ENCODE measurements at places on chromosomes 3 and 15. TPM values are rescaled to one million over a fixed set of nuclear protein-coding genes. Genes with fewer than 3 reads are reported as not detected.

- no peak for DNase-seq
Observed at GRCh38 chr3:175381685-175382084, 522.6 kb downstream of the NAALADL2 start.

DNA sequence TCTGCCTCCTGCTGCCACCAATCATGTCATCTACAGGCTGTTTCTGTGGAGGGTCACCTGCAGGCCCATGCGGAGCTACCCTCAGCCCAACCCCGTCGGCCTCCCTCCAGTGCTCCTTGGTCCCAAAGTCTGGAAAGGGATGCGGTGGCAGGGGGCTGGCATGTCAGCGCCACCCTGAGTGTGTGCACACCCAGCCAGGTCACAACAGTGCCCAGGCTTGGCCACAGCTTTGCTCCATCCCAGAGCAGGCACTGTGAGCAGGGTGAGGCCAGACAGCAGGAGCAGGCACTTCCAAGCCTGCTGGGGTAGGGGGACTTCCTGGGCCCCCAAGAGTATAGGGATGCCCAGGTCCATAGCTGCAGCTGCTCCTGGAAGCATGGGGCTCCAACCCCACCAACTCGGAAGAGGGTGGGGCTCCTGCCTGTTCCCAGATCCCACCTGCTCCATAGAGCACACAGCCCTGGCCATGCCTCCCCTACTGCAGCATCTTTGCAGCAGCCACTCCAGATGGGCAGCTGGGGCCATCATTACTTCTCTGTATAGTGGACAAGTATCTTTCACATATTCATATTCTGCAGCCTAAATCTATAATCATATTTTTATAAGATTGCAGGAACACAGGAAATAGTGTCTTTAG lies 109.3 kb downstream of the CBLB start:
- no peak for DNase-seq

- DNase-seq = peak; percentile 97
Observed at GRCh38 chr15:45454814-45455213, 67.7 kb downstream of the SLC30A4 start.

DNA sequence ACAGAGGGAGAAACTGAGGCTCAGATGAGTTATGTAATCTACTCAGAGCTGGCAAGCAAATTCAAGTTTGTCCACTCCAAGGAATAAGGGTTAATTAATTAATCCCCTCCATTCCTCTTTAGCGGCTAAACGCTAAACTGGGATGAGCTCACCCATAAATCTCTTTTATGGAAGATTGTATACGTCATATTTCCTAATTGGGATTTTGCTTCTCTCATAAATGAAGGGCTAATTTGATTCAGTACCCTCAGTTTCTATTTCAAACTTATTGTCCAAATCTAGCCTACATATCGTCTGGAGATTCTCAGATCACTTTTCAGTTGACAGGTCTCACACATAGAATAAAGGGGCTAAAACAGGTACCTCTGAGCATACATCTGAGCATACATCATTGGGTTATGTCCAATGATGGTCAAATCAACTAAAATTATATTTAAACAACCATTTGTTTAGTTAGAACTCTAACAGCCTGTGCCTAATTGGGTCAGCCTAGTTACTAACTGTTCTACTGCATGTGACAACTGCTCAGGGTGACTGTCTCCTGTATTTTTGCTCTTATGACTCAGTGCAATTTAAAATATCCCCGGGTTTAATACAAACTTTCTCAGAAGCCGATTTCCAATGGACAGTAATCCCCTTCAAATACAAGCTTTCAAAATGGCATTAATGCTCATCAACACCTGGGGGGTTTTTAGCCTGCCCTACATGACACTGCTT lies 57.6 kb upstream of the PLXND1 start:
- no peak for DNase-seq

Gene TRIM71
- 17.2 TPM for total RNA-seq

DNA sequence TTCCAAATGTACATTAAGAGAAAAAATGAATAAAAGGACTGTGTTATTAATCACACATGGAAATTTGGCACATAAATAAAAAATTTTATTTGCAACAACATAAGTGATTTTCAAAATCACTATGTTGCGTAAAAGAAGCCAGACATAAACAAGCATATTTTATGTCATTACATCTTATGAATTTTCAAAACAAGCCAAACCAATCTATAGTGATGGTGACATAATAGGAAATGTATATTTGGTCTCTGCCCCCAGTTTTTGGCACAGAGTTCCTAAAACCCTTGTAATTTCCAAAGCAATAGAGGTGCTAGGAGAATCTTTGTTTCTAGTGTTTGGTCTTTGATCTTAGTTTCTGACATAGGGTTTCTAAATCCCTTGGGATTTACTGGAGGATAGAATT lies 543.3 kb downstream of the ZBBX start:
- no peak for DNase-seq

Gene PLCB2
- 1.7 TPM for total RNA-seq

Gene RAB6B
- total RNA-seq = 60.5 TPM

Gene TIPIN
- 3.9 TPM for total RNA-seq

GRCh38 chr15:36133742-36134141 lies 445.7 kb upstream of the CDIN1 start:
- DNase-seq = no peak

Gene ITIH4
- 2.8 TPM for total RNA-seq

Gene STARD9
- 6.4 TPM for total RNA-seq

GRCh38 chr15:67170143-67170925 lies 84.1 kb downstream of the AAGAB start:
- no peak for DNase-seq

Gene ACKR4
- total RNA-seq = not detected

DNA sequence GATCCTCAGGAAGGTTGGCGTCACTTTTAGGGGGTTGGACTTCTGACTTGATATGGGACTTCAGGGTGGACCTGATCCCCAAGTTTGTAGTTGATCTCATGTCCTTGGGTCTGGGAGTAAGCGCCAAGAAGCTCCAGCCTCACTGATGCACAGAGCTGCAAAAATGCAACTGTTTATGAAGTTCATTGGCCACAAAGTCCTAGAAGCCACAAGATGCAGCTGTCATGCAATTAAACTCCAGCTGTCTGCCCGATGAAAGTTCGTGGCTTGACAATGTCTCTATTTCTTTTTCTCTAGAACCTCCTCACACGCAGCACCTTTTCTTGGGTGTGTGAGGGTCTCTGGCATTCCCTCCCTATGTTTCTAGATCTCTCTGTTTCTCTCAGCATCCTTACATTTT lies 9.2 kb upstream of the ACAN start:
- no peak for DNase-seq

- no peak for DNase-seq
Observed at GRCh38 chr3:74676-75243, 121.8 kb upstream of the CHL1 start.

Gene LSAMP
- total RNA-seq = 16.0 TPM

DNA sequence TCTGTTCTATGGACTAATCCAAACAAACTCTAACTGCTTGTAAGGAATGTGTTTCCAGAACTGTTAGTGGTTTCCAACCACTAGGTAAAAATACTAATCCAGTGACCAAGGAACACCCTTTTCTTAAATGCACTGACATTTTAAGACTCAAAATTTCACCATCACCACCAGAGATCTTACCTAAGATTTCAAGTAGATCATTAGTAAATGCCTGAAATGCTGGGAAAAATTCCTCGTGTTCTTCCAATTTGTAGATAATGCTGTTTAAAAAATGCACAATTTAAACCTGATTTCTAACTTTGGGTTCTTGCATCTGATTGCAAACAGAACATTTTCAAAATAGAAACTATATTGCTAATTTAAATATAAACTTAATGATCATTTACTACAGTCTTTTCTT lies 63.4 kb downstream of the ESYT3 start:
- DNase-seq = no peak

- DNase-seq = no peak
Observed at GRCh38 chr3:46286947-46287565, 44.8 kb downstream of the CCR3 start.

- peak; percentile 12 for DNase-seq
Observed at GRCh38 chr3:36065321-36065720, 315.0 kb upstream of the STAC start.

GRCh38 chr3:86984271-86984670 lies 6.7 kb downstream of the VGLL3 start:
- peak; percentile 46 for DNase-seq

DNA sequence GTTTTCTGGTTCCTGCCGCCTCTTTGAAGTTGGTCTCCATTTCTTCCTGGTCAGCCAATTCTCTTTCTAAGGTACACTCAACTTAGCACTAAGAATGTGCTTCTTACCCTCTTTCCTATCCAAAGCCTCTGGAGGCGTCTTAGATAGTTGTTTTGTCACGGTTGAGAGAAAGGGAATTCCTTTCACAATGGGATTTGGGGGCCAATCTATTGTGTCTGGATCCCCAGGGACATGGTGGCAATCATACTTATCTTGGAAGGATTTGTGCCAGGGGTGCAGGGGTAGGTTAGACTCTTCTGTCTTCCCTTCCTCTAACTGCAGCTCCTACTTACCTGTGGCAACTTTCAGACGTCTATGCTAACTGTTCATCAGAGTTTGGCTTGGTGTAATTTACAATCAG lies 287.1 kb downstream of the SOX2 start:
- no peak for DNase-seq

- DNase-seq = no peak
Observed at GRCh38 chr15:67114846-67115585, 49.6 kb downstream of the SMAD3 start.

GRCh38 chr3:177060492-177060891 lies 136.8 kb downstream of the TBL1XR1 start:
- no peak for DNase-seq

Gene ZNF774
- 3.3 TPM for total RNA-seq

Gene CNTN4
- total RNA-seq = not detected

Gene IL17RE
- total RNA-seq = 3.7 TPM

Gene TF
- total RNA-seq = 1.3 TPM
